ENCODE measurements at places on chromosomes 7 and 10. TPM values are rescaled to one million over a fixed set of nuclear protein-coding genes. Genes with fewer than 3 reads are reported as not detected.

The CCDC172 gene
- not detected for total RNA-seq

The ADAP1 gene
- 23.7 TPM for total RNA-seq

The VSIR gene
- total RNA-seq, result 84.9 TPM

The MNX1 gene
- total RNA-seq, result 0.14 TPM

The MYL10 gene
- total RNA-seq, result not detected

The A1CF gene
- total RNA-seq, result not detected
